GM23338 (cell line): ENCODE measurements at places on chromosomes 7 and 10.

DNA sequence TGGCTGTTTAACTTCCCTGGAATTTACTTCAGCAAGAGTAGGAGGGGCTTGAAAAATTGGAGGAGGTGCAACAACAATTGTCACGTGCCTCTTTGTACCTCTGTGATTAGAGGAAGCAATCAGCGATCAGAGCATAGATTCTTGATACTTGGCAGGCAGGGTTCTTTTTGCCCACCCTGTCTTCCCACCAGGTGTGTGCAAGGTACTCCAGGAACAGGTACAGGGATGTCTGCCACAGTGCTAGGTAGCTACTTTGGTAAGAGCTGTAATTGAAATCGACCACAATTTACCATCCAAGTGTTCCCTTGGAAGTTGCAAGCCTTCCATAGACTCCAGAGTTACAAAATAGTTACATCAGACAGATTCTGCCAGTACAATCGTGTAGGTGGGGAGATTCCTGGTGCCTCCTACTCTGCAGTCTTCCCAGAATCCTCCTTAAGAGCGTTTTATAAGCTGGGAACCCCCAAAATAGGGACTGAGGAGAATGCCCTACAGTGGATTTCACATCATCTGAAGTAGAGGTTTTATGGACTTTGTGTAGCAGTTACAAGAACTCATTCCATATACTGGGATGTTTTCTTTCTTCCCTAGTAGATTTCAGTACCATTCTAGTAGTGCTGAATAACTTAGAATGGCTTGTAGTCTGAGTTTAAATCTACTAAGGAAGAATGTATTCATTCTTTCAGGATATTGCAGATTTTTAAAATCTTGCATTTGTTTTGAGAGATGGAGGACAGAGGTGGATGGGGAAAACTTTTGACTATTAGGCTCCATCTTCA, 101.9 kb downstream of the EXOC4 start:
- peak; percentile 51 for DNase-seq

DNA sequence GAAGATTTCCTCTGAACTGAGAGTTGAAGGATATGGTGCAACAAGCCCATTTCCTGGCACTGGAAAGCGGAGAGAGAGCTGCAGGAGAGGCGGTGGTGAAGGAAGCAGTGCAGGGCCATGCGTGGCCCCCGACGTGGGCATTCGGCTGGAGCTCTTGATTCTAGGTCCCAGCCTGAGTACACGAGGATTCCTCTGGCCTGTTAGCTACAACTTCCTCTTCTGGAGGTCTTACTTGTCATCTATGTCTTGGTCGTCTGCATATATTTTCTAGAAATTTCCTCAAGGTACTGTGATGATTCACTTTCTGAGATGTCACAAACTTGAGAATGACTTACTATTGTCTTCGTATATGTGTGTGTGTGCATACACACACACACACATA, 59.2 kb upstream of the JAZF1 start:
- DNase-seq, result no peak

DNA sequence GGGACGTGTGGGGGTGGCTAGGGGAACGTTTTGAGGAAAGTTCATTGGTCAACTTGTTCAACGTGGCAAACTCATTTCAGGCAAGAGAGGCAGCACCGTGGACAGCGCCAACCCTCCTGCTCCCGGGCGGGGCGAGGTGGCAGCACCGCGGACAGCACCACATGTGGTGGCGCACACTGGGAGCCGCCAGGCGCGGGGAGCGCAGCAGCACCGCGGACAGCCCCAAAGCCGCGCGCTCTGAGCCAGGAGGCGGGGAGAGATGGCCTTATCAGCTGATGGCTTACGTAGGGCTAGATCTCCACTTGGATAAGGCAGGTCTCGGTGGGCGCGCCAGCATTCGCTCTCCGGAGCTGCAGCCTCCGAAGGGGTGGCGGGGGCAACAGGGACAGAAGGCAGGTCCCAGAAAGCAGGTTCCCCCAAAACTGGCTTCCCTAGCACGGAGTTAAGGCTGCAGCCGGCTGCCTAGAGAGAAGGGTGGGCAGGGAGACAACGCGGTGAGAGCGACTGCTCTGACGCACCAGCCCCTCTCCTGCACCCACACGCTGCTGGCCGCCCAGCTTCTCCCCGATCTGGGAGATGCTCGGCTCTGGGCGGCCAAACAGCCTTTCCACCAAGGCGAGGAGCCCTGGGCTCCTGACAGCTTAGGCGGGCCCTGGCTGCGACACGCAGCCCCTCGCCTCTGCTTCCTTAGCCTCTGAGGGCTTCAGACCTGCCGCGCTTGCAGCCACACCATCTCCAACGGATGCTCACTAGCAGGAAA, at the start of gene HTR5A:
Gene HTR5A (plus strand): TSS at position 333 of the 760 bp plus-strand sequence. CDS start 576 bp downstream, outside the sequence.
- peak; percentile 97 for DNase-seq

- peak; percentile 86 for DNase-seq
Measured at GRCh38 chr10:22345301-22346095, at the start of gene SPAG6. TSS of gene SPAG6 (plus strand) at chr10:22345496. CDS start at chr10:22345612, 116 bp downstream.

DNA sequence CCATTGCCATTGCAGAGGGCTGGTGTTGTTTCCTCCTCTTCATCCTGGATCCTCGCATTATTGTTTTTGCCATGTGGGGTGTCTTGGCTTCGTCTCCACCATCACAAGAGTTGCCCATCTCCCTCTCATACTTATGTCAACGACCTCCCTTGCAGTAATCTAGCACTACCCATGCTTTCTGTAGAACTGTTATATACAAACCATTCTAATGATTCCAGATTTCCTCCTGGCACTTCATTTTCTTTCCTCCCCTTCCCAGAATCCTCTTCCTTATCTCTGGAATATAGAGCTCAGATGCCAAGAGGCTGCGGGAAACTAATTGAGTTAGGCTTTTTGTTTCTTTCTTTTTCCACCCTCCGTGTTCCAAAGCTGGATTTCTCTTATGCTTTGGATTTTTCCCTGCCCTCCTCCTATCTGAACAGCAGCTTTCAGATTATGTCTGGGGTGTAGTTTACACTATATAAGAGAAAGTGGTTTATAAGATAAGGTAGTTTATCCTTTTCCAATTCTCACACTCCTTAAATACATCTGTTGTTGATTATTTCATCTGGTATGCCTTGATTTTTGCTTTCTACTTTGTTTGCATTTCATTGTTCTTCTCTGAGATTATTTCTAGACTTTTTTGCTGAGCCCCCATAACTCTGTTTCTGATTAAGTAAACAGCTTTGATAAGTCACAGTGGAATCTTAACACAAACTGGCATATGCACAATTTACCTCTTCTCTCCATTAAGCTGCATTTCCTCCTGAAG, 264.1 kb downstream of the BICC1 start:
- DNase-seq, result no peak

DNA sequence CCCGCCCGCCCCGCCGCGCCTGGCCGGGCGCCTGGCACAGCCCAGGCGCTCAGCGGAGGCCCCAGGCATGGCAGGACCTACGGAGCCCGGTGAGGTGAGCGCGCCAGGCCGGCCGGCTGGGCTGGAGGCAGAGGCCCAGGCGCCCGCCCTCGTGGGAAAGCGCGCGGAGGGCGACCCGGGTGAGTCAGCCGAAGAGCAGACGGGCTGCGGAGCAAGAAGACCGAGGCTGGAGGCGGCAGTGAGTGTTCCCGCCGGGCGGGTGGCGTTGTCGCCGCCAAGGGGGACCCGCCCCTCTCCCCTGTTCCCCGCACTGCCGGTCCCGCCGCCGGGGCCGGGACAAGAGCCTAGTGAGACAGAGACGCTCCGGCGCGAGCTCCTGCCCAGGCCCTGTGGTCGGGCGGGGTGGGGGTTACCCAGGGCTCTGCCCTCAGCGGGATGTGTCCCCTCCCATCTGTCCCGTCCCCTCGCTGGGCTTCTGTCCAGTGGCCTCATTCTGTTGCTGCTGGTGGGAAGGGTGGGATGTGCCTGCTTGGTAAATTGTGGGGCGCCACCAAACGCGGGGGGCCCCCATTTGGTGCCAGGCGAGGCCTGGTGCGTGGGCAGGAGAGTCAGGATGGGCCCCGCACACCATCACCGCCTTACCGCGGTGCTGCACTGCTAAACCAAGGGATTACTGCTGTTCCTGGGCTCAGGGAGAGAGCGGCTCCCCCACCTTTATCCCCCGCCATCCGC, 17.0 kb upstream of the NODAL start:
- DNase-seq, result peak; percentile 63

GRCh38 chr10:123146013-123146893, 1.7 kb upstream of the HMX2 start:
- DNase-seq, result peak; percentile 43

GRCh38 chr7:39259391-39260003, 281.8 kb downstream of the POU6F2 start:
- DNase-seq, result peak; percentile 44

GRCh38 chr10:75483188-75483587, 51.8 kb downstream of the LRMDA start:
- DNase-seq, result no peak

DNA sequence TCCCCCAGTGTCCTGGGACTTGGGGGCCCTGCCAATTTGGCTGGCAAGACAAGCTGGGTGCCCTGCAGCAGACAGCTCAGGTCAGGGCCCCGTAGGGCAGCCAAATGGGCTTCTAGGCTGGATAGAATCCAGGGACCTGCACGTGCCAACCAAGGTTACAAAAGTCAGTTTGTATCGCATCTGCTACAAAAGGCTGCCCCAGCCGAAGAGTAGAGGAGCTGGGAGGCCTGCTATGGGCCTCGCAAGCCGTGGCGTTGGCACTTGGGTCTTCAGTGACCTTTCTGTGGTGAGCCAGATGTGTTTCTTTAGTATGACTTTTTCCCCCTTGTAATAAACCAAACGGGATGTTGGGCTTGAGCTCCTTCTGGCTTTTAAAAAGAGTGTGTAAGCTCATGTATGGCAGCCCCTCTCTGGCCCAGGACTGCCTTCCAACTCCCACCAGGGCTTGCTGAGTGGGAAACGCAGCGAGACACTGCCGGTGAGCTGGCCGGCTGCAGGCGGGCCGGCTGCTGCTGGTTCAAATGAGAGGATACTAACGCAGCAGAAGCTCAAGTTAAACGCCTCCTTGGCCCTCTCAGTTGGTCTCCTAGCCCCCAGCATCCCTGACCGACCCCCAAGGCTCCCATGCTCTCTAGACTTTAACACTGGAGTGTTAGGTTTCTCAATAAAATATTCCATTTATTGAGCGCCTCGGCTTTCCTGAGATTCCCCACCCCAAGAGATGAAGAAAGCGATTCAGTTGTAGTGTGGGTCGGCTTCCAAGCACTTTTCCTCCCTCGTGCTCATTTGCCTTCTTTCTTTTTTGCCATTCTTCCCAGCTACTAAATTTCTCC, 3.1 kb upstream of the HOXA10 start:
- no peak for DNase-seq

DNA sequence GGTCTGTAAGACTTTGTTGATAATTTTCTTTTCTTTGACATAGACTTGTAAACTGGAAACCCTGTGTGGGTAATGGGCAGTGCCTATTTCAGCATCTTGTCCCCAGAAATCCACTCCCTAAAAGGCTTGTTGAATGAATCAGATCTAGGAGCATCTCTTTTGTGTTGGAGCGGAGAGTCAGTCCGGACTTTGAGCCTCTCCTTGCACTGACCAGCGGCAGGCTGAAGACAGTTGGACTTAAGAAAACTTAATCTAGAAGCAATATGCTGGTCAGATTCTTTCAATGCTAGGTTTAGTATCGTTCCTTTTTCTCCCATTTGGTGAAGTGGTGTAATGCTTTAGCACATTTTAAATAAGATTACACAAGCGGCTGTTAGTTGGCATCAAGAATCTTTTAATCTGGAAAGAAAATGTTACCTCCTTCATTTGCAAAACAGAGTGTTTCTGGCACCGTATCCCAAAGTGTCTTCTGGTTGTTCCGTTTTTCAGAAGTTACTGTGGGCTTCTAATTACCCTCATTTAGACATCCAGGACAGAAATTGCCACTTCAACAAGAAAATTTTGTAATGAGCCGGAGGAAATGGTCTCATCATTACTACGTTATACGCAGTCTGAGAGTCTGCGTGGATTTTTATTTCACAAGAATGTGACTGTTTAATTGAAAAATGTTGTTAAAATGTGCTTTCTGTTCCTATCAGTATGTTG, 74.7 kb downstream of the CUX1 start:
- DNase-seq, result no peak

GRCh38 chr10:11604865-11605650, 6.4 kb downstream of the USP6NL start:
- no peak for DNase-seq

- no peak for DNase-seq
Measured at GRCh38 chr10:8305876-8306652, 251.6 kb downstream of the GATA3 start.

DNA sequence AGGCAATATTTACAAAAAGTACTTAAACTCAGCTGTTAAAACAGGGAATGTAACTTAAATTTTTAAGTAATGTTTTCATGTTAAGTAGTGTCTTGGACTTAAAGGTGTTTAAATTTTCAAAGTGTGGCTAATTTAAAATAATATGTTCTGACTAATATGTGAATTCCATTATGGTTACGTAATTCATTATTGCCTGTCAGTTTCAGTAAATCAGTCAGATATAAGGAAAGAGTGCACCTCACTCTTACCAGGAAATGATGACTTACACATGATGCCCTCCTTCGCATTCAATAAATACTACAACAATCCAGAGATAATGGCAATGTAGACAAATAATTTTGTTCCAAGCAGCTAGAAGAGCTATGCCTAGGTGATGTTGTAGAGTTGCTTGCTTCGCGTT, 69.0 kb upstream of the WNT16 start:
- no peak for DNase-seq

DNA sequence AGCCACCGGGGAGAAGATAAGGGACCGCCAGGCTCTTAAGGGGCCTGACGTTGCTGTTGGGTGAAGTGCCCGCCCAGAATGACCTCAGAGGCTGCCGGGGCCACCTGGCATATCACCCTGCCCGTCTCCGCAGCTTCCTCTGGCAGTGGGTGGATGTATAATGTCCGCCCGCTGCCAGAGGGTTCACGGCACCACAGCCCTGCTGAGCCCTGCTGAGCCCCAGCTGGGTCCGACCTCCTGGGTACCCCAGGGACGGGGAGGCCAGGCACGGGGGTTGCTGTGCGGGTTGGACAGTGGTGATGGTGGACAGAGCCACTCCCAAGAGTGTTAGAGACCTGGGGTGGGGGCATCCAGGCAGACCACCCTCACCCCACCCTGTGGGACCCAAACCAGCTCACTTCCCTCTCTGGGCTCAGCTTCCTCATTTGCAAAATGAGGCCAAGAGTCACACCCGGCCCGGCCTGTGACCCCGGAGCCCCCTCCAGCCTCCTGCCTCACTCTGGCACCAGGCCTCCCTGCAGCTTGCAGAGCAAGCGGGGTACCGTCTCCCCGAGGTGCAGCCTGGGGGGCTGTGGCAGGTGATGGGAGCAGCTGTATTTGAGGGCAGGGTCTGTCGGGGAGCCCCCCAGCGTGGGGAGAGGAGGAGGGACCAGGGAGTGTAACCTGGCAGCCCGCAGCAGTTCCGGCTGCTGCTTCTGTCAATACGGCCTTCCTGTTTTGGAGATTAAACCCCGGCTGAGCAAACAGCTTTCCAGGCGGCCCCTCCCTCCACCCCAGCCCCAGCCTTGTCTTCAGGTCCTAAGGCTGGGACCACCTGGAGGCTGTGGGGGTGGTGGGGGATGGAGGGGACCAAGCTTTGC, 8.4 kb upstream of the LFNG start:
- no peak for DNase-seq

DNA sequence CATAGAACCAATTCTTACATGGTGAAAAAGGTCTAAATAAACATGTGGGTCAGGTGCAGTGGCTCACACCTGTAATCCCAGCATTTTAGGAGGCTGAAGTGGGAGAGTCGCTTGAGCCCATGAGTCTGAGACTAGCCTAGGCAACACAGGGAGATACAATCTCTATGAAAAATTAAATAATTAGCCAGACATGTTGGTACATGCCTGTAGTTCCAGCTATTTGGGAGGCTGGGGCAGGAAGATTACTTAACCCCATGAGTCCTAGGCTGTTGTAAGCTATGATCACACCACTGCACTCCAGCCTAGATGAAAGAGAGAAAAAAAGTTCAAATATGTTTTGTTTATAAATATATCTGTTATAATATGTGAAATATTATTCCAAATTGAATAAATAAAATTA, 643.6 kb downstream of the IPMK start:
- DNase-seq, result no peak
